ENCODE measurements at places on chromosomes 7 and 10.

- DNase-seq: no peak
These were observed 209.1 kb upstream of the VWC2 start for GRCh38 chr7:49564379-49564714.

GRCh38 chr10:77544617-77545016 lies 93.0 kb downstream of the KCNMA1 start:
- no peak for DNase-seq

DNA sequence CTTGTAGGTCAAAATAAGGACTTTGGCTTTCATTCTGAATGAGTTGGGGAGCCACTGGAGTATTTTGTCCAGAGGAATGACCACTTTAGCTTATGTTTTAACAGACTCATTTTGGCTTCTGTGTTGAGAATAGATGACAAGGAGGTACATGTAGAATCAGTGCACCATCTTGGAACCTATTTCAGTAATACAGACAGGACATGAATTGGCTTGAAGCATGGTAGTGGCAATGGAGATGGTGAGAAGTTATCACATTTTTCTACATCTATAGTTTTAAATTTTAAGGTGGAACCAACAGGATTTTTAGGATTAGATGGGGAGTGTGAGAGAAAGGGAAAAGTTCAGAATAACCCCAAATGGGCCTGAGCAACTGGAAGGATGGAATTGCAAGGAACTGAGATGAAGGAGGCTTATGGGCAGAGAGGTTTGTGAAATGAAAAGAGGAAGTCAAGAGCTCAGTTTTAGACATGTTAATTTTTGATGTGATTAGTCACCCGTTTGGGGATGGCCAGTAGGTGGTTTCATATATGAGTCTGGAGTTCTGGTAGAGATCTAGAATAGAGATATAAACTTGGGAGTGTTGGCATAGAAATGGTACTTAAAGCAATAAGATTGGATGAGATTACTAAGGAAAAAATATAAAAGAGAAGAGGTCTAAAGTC lies 89.2 kb upstream of the JAZF1 start:
- DNase-seq: no peak

- no peak for DNase-seq
These were observed 20.2 kb downstream of the RTKN2 start for GRCh38 chr10:62248465-62248864.

DNA sequence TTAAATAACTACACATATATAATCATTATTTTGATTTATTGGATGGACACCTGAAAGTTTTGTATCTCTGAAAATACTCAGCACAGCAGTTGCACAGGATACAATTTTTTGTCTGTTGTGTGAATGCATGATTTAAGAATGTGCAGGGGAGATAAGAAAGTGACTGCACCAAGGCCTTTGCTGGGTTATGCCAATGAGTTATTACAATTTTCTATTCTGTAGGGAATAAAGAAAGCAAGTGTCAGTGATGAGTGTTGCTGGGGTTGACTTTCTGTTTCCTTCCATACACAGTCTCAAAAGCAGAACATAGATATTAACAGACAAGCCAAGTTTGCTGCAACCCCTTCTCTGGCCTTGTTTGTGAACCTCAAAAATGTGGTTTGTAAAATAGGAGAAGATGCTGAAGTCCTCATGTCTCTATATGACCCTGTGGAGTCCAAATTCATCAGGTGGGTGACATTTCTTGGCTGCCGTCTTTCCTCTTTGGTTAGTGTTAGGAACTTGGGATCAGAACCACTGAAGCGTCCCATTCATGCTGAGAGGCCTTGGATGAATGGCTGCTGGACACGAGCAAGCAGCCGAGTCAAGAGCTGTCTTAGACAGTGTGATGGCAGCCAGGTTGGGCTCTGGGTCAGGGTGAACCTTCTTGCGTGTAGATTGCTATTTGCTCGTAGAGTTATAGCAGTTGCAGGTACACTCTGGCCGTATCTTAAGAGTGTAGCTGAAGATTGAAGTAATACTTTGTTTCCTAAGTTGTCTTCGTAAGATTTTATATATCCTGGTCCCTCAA lies 92.8 kb downstream of the DOCK1 start:
- DNase-seq: no peak

DNA sequence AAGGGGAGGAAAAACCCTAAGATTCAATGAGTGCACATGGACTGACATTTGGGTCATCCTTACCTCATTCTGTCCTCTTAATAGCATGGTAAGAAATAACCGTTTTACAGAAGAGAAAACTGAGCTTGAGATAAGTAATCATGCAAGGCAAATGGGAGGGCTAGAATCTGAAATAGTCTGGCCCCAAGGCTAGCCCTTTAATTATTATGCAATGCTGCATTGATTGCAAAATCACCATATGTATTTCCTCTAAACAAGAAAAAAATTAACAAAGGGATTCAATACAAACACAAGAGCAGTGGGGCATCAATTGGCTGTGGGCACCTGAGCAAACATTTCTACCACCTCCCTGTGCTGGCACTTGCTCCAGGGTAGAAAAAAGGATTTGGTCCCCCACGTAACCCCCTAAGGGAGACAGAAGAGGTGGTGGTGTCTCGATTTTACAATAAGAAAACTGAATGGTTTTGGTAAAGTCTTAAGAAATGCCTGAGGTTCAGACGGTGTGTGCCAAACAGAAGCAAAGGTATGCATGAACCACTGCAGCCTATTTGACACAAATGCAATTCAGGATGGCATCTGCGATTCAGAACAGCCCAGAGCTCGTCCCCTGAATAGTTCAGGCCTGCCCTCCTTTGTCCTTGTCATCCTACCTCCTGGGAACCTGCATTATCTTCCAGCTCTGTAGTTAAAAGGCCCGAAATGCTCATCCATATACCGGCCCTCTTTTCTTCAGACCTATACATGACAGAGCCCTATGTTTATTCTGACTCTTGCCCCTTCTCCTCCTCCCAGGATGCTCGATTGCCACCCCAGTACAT lies 23.6 kb downstream of the PIP4K2A start:
- DNase-seq: peak; percentile 82

DNA sequence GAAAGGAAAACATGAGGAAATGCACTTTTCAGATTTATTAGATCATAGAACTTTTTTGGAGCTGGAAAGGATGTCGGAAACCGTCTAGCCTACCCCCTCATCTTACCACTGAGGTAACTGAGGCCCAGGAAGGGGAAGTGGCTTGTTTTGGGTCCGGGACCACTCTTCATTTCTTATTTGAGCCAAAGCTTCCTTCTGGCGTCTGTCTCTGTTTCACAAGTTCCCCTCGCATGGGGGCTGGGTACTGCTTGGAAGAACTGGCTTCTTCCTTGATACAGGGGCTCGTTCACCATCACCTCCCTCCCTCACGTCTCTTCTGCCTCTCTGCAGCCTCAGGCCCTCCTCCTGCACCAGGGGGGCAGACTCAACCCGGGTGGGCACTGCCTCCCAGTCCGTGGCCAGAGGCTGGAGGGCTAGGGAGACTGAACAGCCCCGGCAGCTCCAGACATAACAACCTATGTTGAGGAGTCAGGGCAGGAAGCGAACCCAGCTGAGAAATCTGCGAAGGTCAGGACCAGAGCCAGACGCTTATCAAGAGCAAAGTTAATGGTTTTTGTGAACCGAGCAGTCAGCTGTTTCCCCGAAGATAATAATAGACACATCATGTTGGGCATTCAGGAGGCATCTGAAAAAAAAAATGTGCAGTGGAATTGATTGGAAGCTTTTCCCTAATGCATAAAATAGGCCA lies 12.9 kb downstream of the HTRA1 start:
- no peak for DNase-seq

DNA sequence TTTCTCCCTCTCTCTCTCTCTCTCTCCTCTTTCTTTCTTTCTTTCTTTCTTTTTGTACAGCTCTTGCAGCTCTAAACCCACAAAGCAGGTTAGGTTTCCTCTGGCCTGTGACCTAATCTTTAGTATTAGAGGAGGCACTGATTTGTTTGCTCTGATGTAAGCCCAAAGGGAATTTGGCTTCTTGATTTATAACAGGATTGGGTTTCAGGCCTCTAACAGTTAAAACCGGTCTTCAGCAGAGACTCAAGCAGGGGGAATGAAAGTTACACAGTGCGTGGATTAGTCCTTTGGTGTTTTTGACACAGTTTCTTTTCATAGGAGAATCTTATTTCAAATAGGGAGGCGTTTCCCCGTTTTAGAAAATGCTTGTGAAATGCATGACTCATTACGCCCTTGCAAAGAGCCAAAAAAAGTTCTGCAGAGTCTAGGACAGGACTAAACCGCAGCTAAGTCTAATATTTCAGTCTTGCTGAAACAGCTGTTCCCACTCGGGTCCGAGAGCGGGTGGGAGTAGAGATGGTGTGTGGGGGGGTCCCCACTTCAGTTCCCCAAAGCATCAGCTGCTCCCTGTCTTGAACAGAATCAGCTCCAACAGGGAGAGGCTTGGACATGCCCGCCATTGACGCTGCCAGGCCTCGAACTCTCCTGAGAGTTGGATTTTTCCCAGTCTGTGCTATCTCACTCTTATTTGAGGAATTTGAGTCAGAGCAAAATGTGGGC lies 296.5 kb upstream of the PITRM1 start:
- peak; percentile 92 for DNase-seq

DNA sequence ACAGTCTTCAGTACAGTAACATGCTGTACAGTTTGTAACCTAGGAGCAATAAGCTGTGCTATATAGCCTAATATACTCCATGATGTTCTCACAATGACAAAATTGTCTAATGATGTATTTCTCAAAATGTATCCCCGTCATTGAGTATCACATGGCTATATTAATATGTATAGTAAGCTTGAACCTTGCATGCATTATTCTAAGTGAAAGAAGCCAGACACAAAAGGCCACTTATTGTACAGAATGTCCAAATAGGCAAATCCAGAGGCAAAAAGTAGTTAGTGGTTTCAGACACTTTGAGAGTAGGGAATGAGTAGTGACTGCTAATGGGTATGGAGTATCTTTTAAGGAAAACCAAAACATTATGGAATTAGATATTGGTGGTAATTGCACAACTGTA lies 545.1 kb downstream of the ATRNL1 start:
- DNase-seq: no peak

DNA sequence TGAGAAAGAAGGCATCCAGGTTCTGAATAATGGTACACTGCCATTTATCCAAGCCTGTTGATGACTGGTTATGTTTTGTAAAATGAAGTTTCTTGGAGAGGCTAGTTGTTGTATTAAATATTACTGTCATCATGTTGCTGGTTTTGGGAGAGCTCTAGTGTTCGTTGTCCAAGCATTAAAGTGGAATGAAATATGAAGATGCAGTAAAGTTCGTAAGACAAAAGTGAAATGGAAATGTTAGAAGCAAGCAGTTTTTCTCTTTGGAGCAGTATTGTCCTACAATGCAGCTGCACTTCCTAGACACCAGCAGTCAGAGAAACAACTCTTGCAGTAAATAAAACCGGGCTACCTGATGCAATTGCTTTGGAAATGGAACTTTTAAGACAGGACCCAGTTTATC lies 156.8 kb upstream of the FZD1 start:
- no peak for DNase-seq

DNA sequence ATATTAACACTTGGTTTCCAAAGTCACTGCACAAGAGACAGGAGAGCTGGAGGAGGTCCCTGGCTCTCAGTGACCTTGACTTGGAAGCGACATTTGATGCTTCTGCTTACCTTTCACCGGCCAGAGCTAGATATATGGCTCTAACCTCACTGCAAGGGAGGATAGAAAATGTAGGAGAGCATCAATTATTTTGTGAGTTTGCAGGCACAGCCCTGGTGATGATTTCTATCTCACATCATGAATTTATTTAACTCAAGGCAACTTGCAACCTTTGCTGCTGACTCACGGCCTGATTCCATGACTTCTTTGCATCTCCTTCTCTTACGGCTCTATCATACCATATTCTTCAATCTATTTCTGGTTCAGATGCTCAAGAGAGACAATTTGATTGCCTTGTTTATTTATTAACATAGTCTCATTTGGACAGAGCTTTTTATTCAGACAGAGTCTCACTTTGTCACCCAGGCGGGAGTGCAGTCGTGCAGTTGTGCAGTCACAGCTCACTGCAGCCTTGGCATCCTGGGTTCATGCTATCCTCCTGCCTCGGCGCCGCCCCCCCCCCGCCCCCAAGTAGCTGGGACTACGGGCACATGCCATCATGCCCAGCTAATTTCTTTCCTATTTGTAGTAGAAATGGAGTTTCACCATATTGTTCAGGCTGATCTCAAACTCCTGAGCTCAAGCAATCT lies 196.0 kb downstream of the REEP3 start:
- DNase-seq: no peak

DNA sequence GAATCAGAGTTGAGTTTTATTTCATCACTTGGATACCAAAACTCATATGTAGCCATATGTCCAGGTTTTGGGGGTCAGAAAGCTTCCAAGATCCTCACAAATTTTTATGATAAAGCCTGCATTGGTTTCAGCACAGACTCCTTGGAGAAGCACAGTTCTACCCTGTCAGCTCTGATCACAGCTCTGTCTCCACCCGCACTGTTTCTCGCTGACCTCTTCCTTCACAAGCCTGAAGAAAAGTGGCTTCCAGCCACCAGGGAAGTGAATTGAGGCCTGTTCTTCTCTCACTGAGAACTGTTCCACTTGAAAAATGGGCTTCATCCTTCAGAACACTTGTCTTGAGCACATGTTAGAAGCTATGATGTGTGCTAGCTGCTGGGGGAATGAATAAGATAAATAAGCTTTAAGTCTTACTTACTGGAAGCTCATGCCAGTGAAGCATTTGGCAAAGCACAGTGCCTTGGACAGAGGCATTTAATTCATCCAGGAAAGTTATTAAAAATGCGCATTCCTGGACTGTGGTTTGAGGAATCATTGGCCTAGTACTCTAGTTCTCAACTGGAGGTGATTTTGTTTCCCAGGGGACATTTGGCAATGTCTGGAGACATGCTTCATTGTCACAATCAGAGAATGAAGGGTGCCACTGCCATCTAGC lies 133.6 kb downstream of the BMPER start:
- DNase-seq: no peak

GRCh38 chr7:140276001-140276400 lies 99.2 kb upstream of the KDM7A start:
- no peak for DNase-seq

DNA sequence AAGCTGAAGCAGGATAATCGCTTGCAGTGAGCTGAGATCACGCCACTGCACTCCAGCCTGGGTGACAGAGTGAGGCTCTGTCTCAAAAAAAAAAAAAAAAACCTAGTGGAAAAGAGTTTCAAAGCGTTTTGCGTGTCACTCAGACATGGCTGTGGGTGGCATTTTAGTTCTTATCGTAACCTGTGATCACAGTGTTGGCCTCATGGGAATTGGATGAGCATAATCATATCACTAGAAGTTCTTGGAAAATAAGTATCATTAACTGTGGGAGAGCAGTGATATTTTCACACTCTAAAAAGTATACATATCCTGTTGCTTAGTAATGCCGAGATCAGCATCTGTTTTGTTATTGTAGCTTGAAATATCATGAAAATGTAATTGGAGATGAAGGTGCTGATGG lies 92.6 kb downstream of the CREM start:
- no peak for DNase-seq

All from PC-9 (cell line).